Pericardium fibroblast (primary cell): ENCODE measurements at places on chromosomes 2 and 18. TPM values are rescaled to one million over a fixed set of nuclear protein-coding genes. Genes with fewer than 3 reads are reported as not detected.

Gene CELF4
- 2.5 TPM in 1 of 2 replicates, not detected in the other for total RNA-seq

Gene ASB18
- not detected in 2 replicates for total RNA-seq

Gene INHBB
- 0.09 and 1.6 TPM in 2 replicates for total RNA-seq

Gene TSPYL6
- not detected in 2 replicates for total RNA-seq
